ENCODE measurements at places on chromosomes 3 and 15. TPM values are rescaled to one million over a fixed set of nuclear protein-coding genes. Genes with fewer than 3 reads are reported as not detected.

DNA sequence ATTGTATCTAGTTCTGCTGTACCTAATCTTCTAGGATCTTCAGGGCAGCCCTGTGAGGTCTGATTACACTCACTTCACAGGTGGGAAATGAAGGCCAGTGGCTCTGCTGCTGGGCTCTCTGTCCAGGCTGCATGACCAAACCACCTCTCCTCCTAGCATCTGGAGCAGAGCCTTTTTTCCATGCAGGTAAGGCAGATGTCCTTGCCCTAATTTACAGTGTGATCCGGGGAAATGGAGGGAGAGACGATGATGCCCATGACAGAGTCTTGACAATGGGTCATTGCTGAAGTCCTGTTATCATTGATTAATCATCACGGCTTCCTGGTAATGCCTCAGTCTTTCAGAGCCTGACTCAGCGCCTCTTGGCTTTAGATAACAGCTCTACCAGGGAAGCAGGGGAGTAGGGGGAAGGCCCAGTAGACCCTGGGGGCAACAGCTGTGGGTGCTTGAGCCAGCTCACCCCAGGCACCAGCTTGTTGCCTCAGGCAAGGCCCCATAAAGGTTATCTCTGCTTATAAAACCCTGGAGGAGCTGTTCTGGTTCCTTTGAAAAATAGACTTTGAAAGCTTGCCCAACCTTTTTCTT is 153.4 kb downstream of the GABRG3 start:
- no peak for DNase-seq

DNA sequence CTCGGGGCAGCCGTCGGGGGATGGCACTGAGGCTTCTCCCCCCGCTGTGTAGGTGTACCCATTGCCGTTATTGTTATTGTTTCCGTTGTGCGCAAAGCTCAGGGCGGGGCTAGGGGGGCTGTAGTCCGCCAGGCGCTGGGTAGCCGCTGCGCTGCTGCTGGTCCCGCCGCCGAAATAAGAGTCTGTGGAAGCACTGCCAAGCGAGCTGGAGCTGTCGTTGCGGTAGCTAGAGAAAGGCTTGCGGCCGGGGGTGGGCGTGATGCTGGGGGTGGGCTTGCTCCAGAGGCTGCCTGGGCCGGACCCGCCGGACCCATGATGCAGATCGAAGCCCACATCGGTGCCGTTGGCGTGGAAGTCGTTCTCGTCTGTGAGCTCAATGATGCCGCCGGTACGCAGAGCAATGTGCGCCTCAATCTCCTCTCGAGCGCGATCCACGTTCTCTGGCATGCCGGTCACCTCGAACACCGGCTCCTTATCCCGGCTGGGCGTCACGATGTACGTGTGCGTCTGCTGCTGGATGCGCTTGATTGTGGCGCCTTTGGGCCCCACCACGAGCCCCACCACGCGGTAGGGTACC is 1.9 kb downstream of the MEX3B start:
- DNase-seq, result no peak

DNA sequence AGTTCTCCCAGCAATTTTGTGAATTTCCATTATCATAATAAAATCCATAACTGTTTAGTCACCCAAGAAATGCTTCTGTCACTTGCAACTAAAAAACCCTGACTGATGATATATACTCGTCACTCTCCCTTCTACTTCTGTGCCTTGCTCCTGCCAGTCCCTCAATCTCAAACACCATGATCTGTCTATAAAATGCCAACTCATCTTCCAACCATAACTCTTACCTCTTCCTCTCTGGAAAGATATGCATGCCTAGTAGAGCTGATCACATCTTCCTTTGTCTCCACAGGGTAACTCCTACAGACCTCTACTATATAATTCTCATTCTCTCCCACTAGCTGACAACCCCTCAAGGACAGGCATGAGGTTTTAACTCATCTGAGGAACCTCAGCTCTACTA is 5.2 kb upstream of the VEPH1 start:
- no peak for DNase-seq

The ECE2 gene
- 1.6 TPM for total RNA-seq

- DNase-seq, result no peak
Observed at GRCh38 chr3:172869368-172869771, 118.8 kb downstream of the ECT2 start.
